ENCODE measurements at places on chromosomes 6 and 20.

GRCh38 chr6:43115365-43115764 is 39.3 kb downstream of the PTK7 start:
- DNase-seq, result no peak

DNA sequence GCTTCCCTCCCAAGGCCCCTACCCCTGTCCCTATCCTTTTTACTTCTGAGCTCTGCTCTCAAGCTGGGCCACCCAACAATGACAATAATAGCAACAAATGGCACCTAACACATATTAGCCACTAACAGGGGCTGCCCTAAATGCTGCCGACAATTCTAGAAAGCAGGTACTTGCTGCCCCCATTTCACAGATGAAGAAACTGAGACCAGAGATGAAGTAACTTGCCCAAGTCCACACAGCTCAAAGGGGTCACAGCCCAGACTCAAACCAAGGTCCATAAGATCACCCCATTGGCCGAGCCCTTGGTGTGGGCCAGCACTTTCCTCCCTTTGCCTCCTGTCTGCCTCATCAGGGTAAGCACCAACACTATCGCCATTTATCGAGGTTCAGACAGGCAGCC is 12.0 kb downstream of the BNIP5 start:
- DNase-seq, result no peak

DNA sequence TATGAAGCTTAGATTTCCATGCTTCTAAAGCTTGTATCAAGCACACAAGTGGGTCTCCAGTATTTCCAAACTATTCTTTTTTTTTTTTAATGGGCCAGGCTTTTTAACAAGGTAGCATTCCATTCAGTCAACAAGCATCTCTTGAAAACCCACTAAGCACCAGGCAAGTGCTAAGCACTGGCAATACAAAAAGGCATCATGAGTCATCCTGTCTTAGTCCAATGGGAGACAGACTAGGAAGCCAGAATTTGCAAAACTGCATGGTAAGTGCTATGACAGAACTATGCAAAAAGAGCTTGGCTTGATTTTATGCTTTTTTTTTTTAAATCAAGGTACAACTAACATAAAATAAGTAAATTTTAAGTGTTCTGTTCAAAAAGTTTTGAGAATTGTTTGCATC is 109.3 kb upstream of the DST start:
- no peak for DNase-seq

DNA sequence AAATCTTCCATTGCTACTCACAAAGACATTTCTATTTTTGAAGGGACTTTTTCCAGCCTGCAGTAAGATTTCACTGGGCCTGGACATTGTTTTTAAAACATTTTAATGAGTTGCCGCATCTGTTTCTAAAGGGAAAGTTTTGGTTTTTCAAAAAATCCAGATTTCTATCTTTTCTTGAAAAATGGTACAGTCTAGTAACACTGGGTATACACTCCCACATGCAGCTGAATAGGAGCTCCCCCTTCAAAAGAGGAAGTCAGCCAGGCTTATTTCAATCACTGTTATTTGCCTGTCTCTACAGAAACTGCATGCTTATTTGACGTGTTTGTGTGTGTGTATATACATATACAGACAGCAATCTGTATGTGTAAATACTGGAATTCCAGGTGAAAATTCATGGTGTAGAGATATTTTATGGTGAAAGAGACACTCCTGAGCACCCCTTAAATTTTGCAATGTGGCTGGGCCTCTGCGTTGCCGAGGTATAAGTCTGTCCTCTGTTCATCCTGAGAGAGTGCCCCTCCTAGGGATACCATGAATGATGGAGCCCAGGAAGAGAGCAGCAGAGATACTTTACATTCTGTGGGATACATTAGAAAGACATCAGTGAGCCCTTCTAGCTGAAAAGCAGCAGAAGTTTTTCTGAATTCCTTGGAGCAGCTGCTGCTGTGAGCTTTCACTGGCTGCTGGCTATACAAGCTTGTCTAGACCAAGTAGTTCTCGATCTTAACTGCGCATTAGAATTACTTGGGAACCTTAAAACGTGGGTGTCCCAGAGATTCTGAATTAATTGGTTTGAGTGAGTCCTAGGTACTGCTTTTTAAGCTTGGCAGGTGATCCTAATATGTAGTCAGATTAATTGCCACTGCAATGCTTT is 12.0 kb upstream of the ABRACL start:
- no peak for DNase-seq

GRCh38 chr6:150537893-150538292 is 61.8 kb upstream of the PLEKHG1 start:
- DNase-seq, result no peak

DNA sequence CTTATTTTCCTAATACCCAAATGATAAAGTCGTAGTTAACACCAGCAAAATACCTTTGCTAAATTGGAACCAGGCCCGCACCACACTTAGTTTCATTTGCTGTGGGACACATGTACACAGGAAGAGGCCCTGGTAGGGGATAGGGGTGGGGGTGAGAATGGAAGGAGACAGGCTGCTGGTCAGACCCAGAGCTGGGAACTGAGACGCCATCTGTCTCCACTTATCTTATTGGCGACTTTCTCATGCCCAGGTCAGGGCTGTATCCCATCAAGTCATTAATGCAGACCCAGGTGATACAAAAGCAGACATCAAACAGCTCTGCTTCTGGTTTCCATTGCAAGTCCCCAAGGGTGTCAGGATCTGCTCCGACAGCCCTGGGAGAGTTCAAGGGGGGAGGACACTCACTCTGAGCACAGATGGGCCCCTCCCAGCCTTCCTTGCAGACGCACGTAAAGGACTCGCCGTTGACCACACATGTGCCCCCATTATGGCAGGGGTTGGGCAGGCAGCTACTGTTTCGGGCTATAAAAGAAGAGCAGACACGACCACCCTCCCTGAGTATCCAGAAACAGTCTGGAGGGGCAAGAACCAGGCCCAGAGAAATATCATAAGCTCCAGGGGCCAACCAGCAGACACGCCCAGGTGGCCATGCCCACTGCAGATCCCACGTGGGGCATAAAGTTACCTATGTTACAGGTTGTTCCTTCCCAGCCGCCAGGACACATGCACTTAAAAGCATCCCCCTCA is 29.2 kb downstream of the JAG1 start:
- DNase-seq, result no peak

DNA sequence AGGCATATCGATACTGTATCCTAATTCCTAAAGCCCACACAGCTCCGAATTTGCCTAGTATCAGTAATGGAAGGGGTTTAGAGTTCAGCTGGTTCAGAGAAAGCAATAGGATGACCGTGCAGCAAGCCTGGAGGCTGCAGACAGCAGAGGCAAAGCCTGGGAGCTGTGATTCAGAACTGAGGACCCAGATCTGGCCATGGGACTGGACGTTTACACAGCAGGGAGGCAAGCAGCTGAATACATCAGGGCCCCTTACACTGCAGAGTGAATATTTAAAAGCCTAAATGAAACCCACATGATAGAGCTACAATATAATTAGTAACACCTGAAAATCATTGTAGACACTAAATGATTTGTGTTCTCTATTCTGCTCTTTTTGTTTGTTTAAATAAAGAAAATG is 38.0 kb downstream of the ELOVL2 start:
- no peak for DNase-seq

- no peak for DNase-seq
These were observed 10.9 kb upstream of the OSER1 start for GRCh38 chr20:44221368-44221954.

GRCh38 chr6:147157930-147158329 is 46.3 kb upstream of the STXBP5 start:
- no peak for DNase-seq

DNA sequence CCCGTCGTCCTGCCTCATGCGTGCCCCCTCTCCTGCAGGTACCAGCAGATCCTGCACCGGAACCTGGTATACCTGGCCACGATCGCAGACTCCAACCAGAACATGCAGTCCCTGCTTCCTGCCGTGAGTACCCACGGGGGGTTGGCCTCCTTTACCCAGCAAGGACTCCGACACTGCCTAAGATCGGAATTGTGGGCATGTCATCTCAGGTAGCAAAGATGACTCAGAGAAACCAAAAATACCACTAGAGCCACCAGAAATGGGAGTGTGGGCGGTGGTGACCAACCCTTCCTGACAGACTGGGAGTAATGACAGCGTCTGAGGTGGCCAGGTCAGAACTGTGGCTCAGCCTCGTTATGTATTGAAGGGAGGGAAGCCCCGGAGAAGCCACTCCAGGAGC is 16.3 kb downstream of the SS18L1 start:
- DNase-seq, result no peak

DNA sequence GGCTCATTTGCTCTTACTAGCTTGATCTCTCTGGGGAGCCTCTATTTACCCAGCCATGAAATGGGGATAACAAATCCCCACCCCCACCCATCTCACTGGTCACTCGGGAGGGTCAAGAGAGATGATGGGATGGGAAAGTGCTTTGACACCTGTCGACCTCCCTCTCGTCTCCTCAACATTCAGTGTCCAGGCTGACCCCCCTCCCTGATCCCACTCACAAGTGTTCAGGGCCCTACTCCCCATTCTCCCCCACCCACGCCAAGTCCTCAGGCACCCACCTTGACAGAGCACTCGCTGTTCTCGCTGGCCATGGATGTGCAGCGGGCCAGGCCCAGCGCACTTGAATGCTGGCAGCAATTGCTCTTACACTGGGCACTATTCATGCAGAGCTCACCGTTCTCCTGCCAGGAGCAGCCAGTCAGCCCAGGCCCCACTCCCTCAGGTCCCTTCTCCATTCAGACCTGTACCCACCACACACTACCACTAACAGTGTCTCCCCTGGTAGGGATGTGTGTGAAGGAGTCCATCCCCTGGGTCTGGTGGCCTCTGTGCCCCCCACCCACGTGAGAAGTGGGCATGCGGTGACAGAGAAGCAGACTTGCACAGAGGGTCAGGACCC is 1.6 kb downstream of the CLPS start:
- DNase-seq, result no peak

- DNase-seq, result no peak
These were observed 1.4 kb downstream of the NRN1 start for GRCh38 chr6:6005051-6006005.

DNA sequence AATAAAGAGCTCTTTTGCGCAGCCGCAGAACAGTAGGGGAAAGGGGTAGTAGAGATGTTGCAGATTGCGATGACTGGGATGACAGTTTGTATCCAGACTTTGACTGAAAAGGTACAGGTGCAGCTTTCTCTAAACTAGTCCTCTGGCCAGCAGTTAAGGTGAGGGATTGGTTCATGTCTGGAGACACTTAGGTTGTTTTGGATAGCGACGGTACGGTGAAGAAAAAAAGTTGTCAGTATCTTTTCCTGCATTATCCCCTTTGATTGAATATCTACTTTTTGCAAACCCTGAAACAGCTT is 537 bp downstream of the PRR3 start:
- DNase-seq, result no peak

Measured in stimulated activated CD4-positive, alpha-beta T cell treated with anti-CD3 and anti-CD28 coated beads, Interleukin-1b, Interleukin-23, amount 100 ng/mL, for 24 hours (primary cell).